ENCODE measurements at places on chromosomes 11 and 22.

GRCh38 chr11:72305077-72305476 lies 61.1 kb upstream of the PHOX2A start:
- DNase-seq = no peak

DNA sequence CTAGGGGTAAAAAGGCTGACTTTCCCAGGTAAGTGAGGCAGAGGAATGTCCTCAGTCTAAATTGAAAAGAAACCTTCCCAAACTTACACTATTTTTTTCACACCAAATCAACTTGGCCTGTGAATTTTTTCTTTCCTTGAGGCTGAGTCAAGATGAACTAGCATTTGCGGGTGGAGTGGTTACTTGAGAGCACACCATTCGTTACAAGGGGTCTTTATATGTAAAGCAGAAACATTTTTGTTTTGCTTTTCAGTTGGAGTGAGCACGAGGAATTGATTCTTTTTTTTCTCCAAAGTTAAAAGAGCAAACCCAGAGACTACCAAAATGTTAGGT lies 36.4 kb downstream of the MAML2 start:
- DNase-seq = no peak

DNA sequence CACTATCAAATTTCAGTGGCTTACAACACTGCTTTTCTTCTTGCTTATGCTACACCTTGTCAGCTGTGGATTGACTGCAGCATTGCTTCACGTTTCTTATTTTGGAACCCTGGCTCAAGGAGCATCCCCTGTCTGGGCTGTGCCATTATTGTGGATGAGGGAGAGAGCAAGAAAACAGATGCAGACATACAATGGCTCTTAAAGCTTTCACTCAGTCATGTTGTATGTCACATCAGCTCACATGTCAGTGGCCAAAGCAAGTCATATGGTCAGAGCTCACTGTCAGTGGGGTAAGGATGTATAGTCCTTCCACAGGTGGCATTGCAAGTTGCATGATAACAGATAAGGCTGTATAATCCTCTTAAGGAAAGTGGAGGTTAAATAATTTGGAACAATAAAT lies 10.0 kb downstream of the ARHGEF12 start:
- no peak for DNase-seq

DNA sequence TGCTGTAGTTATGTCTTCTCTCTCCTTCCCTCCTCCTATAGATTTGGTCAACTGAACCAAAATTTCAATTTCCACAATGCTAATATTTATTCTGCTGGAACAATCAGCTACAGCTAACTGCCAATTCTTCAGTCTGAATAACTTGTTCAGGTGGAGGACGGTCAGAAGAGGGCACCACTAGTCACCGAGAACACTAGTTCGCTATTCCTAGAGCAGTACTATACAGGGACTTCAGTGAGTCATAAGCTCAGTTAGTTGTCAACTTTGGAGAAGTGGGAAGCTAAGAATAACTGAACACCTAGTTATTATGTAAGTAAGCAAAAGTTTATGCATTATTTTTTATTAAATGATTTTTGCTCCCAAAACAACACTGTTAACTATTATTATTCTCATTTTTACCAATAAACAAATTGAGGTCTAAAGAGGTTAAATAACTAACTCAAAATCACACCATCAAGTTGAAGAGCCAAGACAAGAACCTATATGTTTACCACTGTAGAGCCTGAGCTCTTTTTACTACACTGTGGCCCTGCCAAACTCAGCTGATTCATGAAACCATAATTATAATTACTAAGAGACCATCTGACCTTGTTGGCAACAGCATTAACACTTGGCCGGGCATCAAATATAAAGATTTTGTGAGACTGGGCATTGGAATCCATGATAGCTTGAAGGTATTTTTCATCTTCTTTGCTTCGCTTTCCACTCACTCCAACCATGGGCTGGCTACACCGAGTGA lies 59.0 kb downstream of the CEP57 start:
- no peak for DNase-seq

- no peak for DNase-seq
These were observed 87.8 kb upstream of the DRD2 start for GRCh38 chr11:113562981-113563461.

DNA sequence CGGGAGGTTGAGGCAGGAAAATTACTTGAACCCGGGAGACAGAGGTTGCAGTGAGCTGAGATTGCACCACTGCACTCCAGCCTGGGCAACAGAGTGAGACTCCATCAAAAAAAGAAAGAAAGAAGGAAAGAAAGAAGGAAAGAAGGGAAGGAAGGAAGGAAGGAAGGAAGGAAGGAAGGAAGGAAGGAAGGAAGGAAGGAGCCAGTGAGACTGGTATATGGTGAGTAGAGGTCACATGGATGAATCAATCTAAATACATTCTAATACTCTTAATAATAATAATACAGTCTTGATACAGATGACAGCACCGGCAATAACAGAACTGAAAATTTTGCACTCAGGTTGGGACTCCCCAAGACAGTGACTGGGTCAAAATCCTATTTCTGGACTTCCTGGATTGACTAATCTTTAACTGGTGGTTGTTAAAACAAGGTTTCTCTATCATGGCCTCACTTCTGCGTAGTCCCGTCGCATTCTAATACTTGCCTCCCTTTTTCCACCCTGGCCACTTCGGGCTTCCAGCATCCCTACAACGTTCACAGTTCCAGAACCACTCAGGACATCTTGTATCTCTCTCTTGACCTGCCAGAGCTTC lies 53.5 kb upstream of the EIF3M start:
- no peak for DNase-seq

- no peak for DNase-seq
These were observed 29.8 kb upstream of the EED start for GRCh38 chr11:86214710-86215109.

- no peak for DNase-seq
These were observed 46.7 kb downstream of the PACS1 start for GRCh38 chr11:66116576-66117361.

GRCh38 chr22:21030621-21031544 lies 1.5 kb downstream of the SLC7A4 start:
- DNase-seq = no peak

DNA sequence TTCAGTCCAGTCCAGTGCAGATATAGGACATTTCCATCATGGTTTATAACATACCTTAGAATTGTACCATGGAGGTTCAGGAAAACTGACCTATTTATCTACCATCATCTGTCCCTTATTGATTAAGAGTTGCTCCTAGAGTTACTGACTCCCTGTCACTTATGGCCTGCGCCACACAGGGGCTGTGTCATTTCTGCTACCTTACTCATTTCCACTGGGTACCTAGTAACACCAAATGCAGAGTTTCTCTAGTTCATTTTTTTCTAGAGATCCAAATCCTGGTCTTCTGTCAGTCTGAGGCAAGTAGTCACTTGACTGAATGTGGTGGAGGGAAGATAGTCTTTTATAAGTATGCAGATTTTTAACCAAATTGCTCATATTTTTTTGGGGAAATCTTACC lies 59.2 kb downstream of the PDE3B start:
- no peak for DNase-seq

DNA sequence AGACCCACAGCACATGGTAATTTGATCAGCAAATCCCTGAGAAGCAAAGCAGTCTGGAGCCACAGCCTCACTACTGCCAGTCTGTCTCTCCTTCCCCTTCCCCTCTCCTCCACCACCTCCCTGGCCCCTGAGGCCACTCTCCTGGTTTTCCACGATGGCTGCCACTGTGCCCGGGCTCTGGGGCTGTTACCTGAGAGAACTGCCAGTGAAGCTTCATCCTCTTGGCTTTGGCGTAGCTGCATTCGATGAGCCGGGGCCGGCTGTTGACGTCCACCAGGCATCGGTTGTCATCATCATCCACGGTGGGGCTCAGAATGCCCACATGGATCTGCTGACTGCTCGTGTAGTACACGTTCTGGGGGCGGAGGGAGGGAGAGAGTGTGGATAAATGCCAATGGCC lies 60.2 kb downstream of the CSNK2A3 start:
- DNase-seq = no peak

DNA sequence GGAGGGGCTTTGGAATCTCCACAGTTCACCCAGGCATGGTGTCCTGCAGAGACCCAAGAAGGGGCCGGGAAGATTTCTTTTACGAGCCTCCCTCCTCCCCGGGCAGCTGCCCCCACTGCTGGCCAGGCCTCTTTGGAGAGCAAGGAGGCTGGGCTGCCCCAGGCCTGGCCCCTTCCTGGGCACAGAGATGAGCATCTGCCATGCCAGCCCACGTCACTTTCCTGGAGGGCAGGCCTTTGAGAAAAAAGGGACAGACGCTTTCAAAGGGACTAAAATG lies 60.5 kb upstream of the FGF3 start:
- DNase-seq = no peak

DNA sequence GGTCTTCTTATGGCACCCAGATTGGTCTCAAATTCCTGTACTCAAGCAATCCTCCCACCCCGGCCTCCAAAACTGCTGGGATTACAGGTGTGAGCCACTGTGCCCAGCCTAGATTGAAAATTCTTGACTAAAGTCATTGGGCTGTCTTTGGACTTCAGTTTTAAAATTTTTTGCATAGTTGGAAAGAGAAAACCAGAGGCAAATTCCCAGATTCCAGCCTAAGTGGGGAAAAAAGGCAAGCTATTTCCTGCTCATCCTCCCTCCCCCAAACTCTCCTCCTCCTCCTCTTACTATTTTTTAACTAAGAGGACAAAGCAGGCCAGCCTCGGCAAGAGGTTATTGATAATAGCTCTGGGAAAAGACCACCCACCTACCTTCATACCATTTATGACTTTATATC lies 78.6 kb upstream of the CLMP start:
- DNase-seq = no peak

- no peak for DNase-seq
These were observed 3.1 kb upstream of the MN1 start for GRCh38 chr22:27804470-27805297.

DNA sequence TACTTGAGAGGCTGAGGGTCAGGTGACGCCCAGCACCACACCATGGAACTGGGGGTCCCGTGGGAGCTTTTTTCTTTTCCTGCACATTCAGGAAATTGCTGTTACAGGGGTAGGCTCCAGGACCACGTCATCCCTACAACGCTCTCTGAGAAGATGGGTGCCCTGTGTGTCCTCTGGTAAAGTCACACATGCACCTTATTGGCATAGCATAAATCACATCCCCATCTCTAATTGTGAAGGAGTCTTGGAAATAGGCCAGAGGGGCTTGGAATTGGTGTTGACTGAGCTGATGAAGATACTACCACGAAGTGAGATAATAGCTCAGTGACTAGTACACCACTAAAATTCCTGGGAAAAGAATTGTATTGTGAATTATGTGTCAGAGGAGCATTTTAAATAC lies 57.6 kb downstream of the TNRC6B start:
- no peak for DNase-seq

DNA sequence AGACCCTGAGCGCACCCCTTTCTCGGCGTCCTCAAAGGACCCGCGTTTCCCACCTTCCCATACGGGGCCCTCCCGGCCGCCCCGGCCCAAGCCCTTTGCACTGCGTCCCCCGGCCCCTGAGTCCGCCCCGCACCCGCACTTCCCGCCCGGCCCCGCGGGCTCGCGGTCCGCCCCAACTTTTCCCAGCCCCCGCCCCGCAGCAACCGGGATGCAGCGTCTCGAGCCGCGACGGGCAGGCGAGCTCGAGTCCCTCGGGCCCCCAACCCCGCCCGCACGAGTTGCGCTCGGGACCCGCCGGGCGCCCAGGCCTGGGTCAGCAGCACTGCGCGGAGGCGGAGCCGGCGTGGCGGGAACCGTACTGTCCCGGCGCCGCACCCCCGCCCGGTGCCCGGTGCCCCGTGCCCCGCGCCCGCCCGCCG lies 371 bp downstream of the SMCO4 start:
- no peak for DNase-seq

- no peak for DNase-seq
These were observed 85.4 kb downstream of the ATXN10 start for GRCh38 chr22:45757068-45757467.

DNA sequence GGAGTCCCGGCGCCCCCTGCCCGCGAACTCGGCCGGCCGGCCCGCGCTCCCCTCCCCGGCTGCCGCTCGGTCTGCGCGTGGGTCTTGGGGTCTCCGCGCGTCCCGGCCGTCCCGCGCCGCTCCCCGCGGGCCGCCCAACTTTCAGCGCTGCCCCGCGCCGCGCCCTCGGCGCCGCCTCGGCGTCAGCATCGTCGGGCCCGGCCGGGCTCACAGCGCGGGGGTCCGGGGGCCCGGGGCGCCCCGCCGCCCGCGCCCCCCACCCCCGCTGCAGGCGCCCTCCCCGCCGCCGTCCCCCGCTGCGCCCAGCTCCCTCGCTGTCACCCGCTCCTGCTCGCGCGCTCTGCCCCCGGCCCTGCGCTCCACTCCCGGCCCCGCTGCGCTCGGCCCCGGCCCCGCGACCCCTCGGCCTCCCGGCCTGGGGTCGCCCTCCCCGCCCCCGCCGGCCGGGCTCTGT lies at the start of gene KCNJ4:
Gene KCNJ4 (minus strand): TSS at position 124 of the 454 bp plus-strand sequence. CDS start 27,067 bp downstream, outside the sequence.
- no peak for DNase-seq

DNA sequence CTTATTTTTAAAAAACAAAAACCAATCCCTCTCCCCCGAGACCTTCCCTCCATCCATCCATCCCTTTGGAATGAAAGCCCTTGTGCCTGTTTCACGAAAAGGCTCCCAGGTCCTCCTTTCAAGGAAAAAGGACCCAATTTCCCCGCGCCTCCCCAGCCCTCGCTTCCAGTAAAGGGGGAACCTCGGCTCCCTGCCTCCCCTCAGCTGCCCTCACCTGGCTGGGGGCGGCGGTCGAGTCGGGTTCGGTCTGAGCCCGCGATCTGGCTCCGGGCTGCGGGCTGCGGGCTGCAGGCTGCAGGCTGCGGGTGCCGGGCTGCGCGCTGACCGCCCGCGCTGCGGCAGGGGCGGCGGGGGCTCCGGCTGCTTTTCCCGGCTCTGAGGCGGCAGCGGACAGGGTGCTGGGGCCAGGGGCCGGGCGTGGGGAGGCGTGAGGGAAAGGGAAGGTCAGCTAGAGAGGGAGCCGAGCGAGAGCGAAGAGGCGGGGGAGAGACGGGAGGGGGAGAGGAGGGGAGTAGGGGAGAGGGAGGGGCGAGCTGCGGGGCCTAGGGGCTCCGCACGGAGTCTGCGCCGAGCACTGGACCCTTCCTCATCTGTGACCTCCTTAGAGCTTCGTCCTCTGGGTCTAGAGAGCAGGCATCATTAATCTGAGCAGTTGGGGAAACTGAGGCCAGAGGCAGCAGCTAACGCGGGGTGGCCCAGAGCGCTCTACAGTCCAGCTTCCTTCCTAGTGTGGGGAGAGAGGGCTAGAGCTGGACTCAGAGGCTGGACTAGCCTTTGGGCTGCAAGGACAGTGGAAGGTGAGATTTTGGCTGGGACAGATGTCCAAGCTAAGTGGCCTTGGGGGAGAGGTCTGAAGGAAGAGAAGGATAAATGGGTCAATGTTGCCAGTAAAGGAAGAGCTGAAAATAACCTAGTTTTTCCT lies at the start of gene C1QTNF4:
Gene C1QTNF4 (minus strand): TSS at position 478 of the 922 bp plus-strand sequence. CDS start 3,601 bp downstream, outside the sequence.
- no peak for DNase-seq

- no peak for DNase-seq
These were observed 19.9 kb downstream of the ARAP1 start for GRCh38 chr11:72732329-72732728.

DNA sequence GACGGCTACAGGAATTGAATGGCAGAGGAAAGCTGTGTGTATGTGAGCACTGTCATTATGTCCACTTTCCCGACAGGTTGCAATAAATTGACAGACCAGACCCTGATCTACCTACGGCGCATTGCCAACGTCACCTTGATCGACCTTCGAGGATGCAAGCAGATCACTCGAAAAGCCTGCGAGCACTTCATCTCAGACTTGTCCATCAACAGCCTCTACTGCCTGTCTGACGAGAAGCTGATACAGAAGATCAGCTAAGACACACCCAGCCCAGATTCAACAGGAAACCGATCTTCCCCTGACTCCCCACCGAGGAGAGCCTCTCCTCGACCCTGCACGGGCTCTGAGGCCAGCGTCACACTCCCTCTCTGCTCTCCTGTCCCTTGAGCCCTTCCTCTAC lies 11.5 kb upstream of the GRK2 start:
- DNase-seq = no peak

GRCh38 chr11:111665777-111666176 lies 63.5 kb downstream of the SIK2 start:
- no peak for DNase-seq

Measured in NCI-H1417 treated with DMSO at 0.1 percent for 48 hours (cell line).